ENCODE measurements at places on chromosomes 11 and 22.
A peak's percentile ranks its signal among the peaks of the same experiment; 100 is the strongest.

GRCh38 chr11:116192509-116193210 is 580.1 kb downstream of the BUD13 start:
- DNase-seq, result no peak

DNA sequence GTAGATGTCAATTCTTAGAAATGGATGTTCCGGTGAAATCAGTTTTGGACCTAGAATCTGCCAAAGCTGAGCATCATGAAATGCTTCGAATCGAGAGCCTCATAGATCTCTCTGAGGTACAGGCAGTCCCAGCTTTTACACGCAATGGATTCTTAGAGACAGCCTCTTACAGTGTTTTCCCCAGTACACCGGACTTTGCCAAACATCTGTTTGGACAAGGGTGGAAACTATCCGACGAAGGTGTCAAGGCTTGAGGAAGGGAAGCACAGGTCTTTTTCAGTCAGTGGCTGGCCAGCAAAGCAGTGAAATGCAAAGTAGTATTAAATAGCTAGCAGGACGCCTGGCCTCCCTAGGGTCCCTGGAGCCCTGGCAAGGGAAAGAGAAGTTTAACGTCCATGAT is 4.9 kb downstream of the GRK3 start:
- DNase-seq, result no peak

DNA sequence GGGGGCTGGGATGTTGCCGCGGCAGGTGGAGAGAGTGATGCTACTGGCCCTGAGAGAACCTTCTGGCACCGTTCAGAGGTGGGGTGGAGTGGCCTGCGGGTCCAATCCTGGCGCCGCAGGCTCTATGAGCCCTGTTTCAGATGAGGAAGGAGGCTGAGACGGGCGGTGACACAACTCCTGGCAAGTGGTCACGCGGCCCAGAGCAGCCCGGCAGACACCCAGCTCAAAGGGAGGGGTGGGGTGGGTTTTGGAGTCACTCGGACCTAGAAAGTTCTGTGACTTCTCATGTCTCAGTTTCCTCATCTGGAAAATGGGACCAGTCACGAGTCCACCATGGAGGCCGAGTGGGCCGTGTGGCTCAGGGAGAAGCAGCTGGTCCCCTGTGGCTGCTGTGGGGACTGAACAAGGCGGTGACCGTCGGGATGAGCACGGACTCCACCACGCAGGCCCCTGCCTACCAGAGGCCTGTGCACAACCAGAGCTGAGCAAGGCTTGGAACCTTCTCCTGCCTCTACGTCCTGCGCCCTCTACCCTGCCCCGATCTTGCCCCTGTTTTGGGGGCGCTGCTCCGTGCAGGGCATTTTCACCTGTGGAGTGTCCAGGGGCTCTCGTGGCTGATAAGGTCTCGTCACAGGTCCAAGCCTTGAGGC is 3.7 kb downstream of the TSPO start:
- no peak for DNase-seq

- DNase-seq, result no peak
These were observed 51.9 kb upstream of the ALX4 start for GRCh38 chr11:44361813-44362212.

DNA sequence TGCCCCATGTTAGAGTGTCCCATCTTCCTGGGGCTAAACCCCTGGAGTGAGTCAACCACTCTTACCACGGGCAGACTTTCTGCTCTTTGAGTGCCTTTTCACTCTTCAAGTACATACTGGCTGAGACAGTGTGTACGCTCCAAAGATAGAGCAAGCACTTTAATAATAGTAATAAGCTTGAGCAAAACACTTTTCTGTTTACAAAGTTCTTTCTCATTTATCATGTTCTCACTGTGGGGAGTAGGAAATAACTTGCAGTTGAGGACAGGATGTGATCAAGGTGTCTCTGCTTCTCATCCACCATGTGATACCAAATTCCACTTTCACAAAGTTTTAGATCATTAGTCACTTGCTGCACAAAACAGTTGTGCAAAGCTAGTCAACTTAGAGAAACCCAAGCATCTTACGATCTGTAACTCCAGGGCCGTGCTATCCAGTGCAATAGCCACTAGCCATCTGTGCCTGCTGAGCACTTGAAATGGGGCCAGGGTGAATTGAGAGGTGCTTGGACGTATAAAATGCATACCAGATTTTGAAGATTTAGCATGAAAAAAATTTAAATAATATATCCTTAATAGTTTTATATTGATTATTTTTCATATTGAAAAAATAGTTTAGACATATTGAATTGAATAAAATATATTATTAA is 135.3 kb downstream of the KIF18A start:
- DNase-seq, result no peak

DNA sequence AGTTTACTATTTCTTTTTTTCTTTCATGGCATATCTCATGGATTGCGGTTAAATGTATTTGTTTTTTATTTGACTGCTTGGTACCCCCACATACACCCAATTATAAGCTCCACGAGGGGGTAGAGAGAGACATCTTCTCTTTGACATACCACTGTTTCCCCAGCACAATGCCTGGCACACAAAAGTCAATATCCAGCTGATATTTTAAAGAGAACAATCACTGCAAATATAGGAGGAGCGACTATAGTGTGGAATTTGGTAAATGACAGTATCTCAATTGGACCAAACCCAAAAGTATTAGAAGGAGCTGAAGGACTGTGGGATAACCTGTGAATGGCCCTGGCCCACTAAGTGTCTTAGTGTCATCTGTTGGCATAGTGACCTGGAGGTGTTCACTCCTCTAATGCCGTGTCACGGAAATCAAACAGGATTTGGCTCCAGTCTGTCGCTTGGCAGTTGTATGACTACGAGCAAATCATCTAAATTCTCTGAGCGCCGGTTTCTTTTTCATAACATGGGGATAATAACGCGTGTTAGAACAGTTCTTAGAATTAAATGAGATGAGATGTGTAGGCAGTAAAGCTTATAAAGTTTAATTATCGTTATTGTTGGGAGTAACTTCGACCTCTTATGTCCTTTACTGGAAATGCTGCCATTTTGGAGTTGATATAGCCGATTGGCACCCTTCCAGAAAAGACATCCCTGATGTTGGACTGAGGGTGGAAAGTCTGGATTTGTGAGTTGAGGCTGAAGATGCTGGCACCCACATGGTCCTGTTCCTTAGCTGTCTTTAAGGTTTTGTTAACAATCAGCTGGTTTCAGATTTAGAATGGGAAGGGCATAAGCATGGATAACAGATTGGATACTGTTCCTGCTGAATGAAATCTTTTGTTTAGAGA is 144.5 kb downstream of the DBX1 start:
- DNase-seq, result no peak

- DNase-seq, result peak; percentile 42
These were observed 8.2 kb downstream of the LRFN4 start for GRCh38 chr11:66864924-66865697.

DNA sequence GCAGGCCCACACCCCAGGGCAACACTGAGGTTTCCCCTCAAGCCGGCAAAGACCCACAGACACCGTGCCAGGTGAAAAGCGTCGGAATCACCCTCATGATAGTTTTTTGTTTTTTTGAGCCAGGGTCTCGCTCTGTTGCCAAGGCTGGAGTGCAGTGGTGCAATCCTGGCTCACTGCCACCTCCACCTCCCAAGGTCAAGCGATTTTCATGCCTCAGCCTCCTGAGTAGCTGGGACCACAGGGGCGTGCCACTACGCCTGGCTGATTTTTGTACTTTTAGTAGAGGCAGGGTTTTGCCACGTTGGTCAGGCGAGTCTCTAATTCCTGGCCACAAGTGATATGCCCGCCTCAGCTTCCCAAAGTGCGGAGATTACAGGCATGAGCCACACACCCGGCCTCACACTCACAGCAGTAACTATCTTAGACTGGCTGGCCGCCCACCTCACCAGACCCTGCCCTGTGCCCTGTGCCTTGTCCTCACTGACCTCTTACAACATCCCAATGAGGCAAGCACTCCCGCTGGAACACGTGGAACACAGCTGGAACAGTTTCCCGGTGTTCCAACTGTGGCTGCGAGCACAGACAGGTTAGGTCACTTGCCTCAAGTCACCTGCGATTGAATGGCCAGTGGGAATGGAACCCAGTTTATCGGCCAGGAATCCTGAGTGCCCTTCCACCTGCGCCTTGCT is 21.1 kb downstream of the LRRC10B start:
- no peak for DNase-seq

GRCh38 chr11:13837286-13837685 is 125.2 kb upstream of the SPON1 start:
- no peak for DNase-seq

GRCh38 chr11:78869293-78869692 is 294.6 kb upstream of the NARS2 start:
- no peak for DNase-seq

- DNase-seq, result no peak
These were observed 10.2 kb upstream of the NECTIN1 start for GRCh38 chr11:119739021-119739703.

GRCh38 chr22:49152127-49152938 is 675.3 kb downstream of the BRD1 start:
- DNase-seq, result no peak

DNA sequence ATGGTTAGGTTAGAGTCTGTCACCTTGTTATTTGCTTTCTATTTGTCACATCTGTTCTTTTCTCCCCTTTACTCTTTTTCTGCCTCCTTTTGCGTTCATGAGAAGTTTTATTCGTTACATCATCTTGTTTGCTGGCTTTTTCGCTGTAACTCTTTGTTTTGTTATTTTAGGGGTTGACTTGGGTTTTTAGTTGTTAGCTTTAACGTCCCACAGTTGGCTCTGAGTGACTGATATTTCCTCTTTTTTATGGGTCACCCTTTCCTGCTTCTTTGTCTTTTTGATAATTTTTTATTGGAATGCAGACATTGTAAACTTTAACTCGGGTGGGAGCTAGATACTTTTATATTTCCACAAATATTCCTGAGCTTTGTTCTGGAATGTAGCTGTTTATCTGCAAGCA is 13.3 kb upstream of the TNNT3 start:
- DNase-seq, result no peak

DNA sequence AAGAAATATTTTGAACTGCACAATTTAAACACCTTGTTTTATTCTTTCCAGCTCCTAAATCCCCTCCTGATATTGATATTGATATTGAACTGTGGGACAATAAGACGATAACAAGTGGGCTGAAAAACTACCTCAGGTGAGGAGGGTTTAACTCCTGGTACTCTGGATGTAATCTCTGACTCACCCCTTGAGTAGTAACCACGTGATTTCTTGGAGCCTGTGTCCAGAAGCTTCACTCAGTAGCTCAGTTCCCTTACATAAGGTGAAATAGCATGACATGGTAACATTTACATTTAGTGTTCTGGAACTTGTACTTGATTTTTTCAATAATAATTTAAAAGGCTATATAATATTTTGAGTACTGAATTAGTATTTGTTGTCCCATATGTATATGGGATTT is 168.0 kb downstream of the PGR start:
- DNase-seq, result no peak

DNA sequence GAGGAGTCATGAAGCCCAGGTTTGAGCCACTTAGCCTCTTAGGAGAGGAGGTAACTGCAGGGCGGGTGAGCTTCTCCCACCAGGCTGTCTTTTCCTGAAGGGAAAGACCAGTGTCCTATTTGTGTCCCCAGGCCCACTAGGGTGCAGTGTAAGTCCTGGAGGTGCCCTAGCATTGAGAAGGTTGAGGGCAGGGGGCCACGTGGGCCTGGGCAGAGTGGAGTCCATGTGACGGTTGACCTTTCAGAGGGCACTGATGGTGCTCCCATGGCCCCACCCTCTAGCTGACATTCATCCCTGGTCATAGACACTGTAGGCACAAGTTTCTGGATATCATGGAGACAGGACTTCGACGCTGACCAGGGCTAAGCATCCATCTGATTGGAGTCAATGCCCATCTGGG is 44.1 kb upstream of the TP53I11 start:
- DNase-seq, result no peak

- no peak for DNase-seq
These were observed 29.3 kb downstream of the FAT3 start for GRCh38 chr11:92253945-92254344.

GRCh38 chr11:92225125-92225567 is 528 bp downstream of the FAT3 start:
- DNase-seq, result no peak

- DNase-seq, result peak; percentile 75
These were observed 28.5 kb downstream of the LRP4 start for GRCh38 chr11:46889689-46890475.

GRCh38 chr11:116948391-116948790 is 111.0 kb upstream of the APOA1 start:
- no peak for DNase-seq

- DNase-seq, result no peak
These were observed 202.1 kb downstream of the NXPE2 start for GRCh38 chr11:114880442-114880841.

DNA sequence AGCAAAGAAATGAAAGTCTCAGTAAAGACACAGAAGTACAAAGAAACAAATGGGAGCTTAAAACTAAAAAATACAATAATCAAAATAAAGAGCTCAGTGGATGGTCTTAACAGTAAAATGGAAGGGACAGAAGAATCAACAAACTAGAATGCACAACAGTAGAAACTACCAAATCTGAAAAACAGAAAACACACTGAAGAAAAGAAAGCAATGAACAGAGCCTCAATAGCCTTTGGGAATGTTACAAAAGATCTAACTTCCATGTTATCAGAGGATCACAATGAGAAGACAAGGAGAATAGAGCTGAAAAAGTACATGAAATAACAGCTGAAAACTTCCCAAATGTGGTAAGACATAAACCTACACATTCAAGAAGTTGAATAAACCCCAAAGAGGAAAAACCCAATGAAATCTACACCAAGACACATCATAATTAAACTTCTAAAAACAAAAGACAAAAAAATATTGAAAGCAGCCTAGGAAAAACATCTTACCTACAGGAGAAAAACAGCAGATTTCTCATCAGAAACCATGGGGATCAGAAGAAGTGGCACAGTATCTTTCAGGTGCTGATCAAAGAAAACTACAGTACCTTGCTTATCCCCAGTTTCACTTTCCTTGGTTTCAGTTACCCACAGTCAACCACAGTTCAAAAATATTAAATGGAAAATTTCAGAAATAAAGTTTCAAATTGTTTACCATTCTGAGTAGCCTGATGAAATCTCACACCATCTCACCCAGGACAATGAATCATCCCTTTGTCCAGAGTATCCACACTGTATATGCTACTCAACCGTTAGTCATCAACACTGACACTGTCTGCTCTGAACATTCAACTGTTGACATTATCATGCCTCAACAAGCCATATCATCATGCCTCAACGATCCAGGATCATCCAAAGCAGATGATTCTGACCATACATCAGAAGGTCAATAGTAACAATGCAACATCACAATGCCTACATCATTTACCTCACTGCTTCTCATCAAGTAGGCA is 22.2 kb downstream of the RRAS2 start:
- no peak for DNase-seq

- no peak for DNase-seq
These were observed 55.7 kb upstream of the PICALM start for GRCh38 chr11:86124251-86125233.

- DNase-seq, result no peak
These were observed 12.3 kb downstream of the MS4A4E start for GRCh38 chr11:60230681-60231080.

Data from T47D (cell line).